Activated T-helper 17 cell treated with anti-CD3 and anti-CD28 coated beads, Interleukin-2, amount 50 U/mL, for 72 hours (primary cell): ENCODE measurements at places on chromosomes 7 and 10. TPM values are rescaled to one million over a fixed set of nuclear protein-coding genes. Genes with fewer than 3 reads are reported as not detected.

- peak; percentile 33 for ATAC-seq
Measured at GRCh38 chr7:139777948-139778841, at the start of gene HIPK2. TSS of gene HIPK2 (minus strand) at chr7:139777998. CDS start at chr7:139777623, 375 bp downstream.

The PPP1R17 gene
- not detected for total RNA-seq

- no peak for ATAC-seq
Measured at GRCh38 chr7:81736091-81736490, 33.8 kb downstream of the HGF start.

- ATAC-seq = no peak
Measured at GRCh38 chr10:107417446-107417845, 252.9 kb upstream of the SORCS1 start.

- no peak for ATAC-seq
Measured at GRCh38 chr10:42551582-42552187, 86.7 kb downstream of the ZNF33B start.

- ATAC-seq = no peak
Measured at GRCh38 chr7:127460077-127460476, 67.6 kb upstream of the ZNF800 start.

DNA sequence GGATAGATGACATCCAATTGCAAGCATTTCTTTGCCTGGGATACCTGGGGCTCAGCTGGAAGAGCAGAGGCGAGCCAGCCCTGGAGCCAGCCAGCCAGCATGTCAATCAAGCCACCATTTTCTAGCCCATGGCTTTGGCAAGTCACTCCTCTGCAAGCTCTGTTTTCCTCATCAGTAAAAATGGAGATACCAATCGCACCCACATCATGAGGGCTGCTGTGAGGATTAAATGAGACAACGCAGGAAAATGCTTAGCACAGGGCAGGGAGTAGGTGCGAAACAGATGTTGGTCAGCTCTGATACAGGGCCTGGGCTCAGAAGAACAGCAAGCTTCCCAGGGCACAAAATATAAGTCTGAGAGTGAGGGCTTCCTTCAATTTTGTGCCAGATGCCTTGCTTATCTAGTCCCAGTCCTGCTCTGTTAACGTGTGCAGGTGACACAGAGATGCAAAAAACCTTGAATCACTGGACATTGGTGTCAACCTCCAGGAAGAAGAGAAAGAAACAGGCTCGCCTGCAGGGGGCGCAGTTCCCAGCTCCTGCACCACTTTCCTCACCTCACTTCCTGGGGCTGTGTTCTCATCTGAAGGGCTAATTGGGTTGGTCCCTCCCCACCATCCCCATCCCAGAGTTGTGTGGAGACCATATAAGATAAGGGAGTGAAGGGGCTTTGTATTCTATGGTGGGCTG, 72.8 kb upstream of the CACUL1 start:
- no peak for ATAC-seq

DNA sequence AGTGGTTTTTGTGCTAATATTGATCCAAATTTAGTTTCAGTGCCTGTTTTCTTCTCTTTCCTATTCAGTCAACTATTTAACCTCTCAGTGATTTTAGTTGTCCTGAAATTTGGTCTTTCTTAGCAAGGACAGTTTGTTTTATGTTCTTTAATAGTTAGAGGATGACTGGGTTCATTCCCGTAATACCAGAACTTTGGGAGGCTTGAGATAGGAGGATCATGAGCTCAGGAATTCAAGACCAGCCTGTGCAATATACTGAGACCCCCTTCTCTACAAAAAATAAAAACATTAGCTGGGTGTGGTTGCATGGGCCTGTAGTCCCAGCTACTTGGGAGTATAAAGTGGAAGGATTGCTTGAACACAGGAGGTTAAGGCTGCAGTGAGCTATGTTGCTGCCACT, 148.3 kb downstream of the EXOC4 start:
- no peak for ATAC-seq

GRCh38 chr7:125878235-125878956, 948.8 kb upstream of the POT1 start:
- no peak for ATAC-seq

DNA sequence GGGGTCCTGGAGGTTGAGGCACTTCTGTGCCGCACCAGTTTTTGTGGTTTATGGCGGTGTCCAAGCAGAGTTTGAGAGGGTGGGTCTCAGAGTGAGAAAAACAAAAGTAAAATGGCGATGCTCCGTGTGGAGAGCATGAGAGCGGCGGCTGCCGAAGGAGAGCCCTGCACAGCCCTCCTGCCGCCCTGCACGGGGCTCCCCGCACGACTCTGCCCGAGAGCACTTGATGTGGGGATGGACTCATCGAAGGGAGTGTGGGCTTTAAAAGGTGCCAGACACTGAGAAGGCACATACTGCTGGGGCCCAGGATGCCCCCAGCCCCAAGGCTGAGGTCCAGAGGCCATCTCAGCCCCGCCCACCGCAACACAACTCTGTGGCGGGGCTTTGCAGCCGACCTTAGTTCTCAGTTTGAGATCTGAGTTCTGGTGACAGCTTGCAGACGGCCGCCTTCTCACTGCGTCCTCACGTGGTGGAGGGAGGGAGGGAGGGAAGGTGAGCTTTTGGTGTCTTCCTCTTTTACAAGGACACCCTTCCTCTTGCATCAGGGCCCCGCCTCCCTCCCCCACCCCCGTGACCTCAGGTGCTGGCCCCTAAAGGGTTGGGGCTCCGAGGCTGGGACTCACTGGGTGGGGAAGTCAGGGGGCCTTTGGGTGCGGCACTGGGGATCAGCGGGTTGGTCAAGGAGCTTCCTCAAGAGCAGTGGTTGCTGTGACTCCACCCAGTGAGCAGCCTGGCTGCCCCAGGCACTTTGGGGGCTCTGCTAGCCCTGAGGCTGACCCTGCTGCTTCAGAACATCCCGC, 69.1 kb downstream of the NKX6-2 start:
- ATAC-seq = no peak

The TUBAL3 gene
- total RNA-seq = not detected

The GPR22 gene
- not detected for total RNA-seq

GRCh38 chr10:118110750-118111149, 64.0 kb upstream of the RAB11FIP2 start:
- peak; percentile 24 for ATAC-seq

GRCh38 chr10:6756716-6757115, 176.6 kb upstream of the PRKCQ start:
- no peak for ATAC-seq

DNA sequence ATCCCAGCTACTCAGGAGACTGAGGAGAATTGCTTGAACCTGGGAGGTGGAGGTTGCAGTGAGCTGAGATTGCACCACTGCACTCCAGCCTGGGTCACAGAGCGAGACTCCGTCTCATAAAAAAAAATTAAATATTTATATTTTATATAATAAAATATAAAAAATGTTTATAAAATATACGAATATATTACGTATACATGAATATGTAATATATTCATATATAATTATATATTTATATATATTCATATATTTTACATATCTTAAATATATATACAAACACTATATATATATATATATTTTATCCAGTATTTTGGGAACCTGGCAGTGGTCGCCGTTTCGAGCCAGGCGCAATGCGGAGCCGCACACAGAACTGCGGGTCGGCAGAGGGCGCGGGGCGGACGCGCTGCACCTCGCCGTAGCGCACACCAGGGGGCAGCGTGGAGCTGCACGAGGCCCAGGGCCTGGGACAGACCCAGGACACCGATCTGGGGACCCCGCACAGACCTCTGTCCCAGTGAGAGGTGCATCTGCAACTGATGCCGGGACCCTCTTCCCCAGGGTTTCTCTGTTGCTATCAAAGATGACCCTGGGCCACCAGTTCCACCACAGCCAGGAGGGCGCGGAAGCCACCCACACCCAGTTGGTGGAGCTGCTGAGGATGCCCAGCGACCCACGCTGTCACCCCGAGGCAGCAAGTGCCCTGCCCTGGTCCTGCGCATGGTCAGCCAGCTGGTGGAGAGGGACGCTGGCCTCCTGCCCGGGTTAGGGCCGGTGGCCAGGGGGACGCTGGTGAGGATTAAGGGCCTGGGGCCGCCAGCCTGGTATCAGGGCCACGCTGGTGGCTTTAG, 22.7 kb downstream of the AP5Z1 start:
- peak; percentile 88 for ATAC-seq

GRCh38 chr10:1824928-1825327, 87.6 kb upstream of the ADARB2 start:
- no peak for ATAC-seq

The LRRC17 gene
- total RNA-seq = not detected

DNA sequence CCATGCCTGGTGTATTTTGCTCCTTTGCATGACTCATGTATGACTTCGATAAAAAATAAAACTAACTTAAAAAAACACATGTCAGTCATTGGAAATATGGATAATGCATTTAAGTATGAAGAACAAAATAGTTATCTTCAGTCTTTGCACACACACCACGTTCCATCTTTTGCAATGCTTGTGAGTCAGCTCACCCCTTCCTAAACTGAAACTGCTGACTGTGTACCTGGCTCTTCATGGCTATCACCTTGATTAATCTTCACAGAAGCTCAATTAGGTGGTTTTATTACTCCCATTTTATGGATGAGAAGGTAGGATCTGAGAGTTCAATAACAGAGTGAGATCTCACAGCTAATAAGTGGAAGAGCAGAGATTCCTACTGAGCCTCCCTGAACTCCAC, 79.5 kb downstream of the CARD11 start:
- ATAC-seq = peak; percentile 47

DNA sequence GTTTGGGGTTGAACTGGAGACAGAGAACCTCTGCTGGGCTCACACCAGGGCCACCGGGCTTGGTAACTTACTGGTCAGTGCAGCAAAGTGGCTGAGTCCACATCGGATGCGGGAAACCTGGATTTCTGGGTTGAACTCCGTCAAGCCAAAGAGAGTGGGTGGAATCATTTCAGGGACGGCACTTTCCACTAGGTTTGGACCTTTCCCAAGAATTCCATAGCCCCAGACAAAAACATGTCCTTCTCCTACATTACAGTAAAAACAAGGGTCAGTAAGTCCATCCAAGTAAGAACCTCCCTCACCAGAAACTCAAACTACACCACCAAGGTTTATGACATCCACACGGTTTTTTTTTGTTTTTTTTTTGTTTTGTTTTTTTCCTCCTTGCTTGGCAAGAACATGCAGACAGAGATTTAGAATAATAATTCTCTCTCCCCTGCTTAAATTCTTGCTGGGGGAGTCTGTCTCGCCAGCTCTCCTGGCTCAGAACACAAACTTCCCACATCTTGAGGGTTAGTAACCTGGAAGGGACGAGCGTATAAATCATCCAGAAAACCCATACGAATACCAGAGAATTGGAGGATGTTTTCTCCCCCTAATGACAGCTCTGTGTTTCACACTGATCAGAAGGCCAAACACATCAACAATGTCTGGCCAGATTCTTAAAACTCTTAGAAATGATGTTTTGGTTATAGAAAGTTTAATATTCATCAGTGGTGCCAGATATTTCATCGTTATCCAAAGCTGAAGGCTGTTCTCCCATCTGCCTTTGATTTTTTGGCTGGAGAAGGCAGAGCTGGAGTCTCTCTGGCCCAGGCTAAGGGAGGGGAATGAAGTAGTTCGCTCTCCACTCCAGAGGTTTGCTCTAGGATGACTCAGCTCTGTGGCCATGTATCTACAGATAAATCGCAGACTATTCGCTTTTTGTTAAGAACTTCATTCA, 17.5 kb downstream of the RCC1L start:
- no peak for ATAC-seq

The GIMAP5 gene
- 142 TPM for total RNA-seq

The ATP6V0E2 gene
- total RNA-seq = 30.3 TPM

- no peak for ATAC-seq
Measured at GRCh38 chr7:92325173-92325572, 79.4 kb downstream of the ANKIB1 start.

DNA sequence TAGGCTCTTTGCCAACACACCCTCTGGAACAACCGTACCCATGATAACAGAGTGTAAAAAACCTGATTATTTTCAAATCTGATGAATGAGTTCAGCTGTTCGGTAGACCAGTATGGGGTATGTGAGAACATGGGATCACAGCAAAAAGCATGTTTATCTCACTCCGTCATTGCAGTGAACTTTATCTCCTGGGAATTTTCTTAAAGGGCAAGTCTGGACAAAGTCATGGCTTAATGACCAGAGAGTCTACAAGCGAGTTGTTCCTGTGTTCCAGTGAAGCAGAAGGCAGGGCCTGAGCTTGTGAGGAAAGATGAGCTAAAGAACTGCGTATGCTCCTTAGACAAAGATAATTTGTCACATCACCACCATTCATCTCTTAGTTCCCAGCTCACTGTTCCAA, 219.7 kb downstream of the TRIL start:
- ATAC-seq = no peak

DNA sequence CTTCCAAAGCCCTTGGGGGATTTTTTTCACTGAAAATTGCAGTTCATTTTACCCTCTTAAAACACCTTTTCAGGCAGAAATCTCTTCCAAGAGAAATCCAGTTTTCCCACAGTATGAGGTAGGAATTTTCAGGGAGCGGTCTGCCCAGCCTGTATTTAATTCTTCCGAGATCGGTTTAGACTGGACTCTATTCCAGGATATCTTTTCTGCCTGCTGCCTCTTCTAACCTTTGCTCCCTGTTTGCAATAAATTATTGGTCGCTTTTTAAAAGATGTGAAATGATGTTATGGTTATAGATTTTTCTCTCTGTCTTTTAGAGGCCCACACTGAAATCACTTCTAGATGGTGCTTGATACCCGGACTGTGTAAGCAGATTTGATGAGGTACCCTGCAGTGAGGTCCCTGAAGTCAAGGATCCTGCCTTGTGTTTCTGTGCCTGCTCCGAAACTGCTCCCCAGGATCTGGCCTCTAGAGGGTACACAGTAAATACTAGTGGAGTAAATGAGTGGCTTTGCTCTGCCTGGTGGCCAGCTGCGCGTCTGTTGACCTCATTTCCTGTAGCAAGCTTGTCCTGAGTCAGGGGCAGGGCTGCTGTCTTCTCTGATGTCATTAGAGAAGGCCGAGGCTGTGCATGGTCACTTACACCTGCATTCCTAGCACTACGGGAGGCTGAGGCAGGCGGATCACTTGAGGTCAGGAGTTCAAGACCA, 191.6 kb downstream of the FANK1 start:
- no peak for ATAC-seq

The SLC26A3 gene
- total RNA-seq = not detected

The CALML5 gene
- total RNA-seq = not detected

DNA sequence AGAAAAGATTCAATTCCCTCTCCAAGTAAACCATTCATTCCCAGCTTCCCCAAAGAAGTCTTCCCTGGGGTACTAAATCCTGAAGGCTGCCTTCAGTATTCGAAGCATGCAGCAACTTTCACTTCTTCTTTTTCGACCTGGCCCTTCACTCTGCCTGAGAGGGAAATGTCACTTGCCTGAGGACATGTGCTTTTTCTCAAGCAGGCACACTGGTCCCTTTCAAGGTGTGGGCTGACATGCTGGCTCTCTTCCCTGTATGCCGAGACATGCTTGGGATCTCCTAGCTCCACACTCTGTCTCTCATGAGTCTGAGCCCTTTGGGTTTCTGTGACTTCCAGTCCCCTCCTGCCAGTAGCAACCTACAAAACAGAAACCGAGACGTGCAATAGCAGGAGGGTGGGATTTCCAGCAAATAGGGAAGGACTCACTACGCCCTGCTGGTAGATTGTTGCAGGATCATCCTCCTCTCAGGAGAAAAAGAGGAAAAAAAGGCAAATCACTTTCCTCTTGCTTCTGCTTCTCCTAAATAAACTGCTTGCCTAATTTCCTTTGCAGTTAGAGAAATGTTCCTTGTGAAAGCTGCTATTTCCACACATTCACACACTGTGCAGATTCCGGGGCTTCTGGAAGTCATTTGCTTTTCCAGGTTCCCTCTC, 33.5 kb downstream of the FIGNL1 start:
- ATAC-seq = no peak
